ENCODE measurements at places on chromosomes 16 and 17.

DNA sequence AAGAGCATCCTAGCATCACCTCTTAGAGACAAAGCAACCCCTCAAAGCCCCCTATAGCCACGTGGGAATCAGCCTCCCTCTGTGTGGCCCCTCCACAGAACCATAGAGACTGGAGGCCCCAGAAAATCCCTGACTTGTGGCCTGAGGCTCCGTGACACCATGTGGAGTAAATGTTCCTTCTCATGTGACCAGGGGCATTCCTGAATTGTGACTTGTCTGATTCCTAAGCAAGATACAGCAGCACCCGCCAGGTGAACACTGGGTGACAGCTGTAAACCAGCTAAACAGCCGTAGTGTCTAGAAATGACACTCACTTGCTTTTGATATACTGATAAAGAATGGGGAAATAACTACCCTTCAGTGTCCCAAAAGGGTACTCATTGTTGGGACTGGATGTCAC, 79.0 kb downstream of the DYNLRB2 start:
- no peak for DNase-seq

- DNase-seq: no peak
Measured at GRCh38 chr16:66658143-66658859, 38.2 kb downstream of the CMTM4 start.

GRCh38 chr17:4631836-4632580, 9.5 kb downstream of the ALOX15 start:
- no peak for DNase-seq

- no peak for DNase-seq
Measured at GRCh38 chr16:85308611-85309540, 196.6 kb upstream of the CIBAR2 start.

GRCh38 chr16:64409783-64410210, 712.1 kb downstream of the CDH11 start:
- peak; percentile 52 for DNase-seq

- DNase-seq: no peak
Measured at GRCh38 chr17:79625706-79626105, 14.9 kb upstream of the RBFOX3 start.

- no peak for DNase-seq
Measured at GRCh38 chr16:12354296-12354833, 377.8 kb downstream of the SNX29 start.

DNA sequence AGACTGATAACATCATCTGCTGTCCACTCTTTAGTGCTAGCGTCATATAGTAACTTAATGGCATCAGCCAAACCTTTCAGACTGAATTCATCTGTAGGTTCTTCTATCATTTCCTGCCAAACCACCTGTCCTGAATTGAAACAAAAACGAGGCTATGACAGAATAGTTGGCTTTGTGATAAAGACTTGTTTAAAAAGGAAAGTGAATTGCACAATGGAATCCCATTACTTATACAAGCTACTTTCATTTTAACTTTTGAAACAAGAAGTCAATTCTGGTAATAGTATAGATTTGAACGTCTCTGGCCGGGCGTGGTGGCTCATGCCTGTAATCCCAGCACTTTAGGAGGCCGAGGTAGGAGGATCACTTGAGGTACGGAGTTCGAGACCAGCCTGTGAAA, 18.2 kb downstream of the LASP1NB start:
- no peak for DNase-seq

GRCh38 chr17:68562736-68563135, 38.4 kb downstream of the FAM20A start:
- peak; percentile 72 for DNase-seq

GRCh38 chr16:24098896-24099295, 157.2 kb upstream of the CACNG3 start:
- no peak for DNase-seq

GRCh38 chr17:66365903-66366302, 63.5 kb downstream of the PRKCA start:
- DNase-seq: no peak

DNA sequence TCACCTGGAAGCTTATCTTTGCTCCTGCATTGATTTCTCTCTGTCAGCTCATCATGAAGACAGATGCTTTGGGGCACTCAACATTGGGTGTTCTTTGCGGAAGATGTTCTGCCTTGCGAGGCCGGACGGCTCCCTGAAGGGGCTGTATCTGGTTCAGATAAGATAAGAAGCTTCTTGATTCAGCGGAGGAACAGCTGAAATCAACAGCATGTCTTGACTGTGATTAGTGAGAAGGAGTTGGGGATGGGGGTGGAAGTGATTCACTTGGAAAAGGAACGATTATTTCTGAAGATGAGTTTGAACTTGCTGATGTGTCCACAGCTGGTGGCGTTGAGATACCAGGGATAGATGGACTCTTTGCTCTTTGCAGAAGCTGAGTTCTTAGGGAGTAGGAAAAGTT, 126.9 kb upstream of the WSCD1 start:
- no peak for DNase-seq

- DNase-seq: no peak
Measured at GRCh38 chr16:61654962-61655361, 381.3 kb downstream of the CDH8 start.

- DNase-seq: no peak
Measured at GRCh38 chr16:67238806-67239470, 8.3 kb downstream of the FHOD1 start.

DNA sequence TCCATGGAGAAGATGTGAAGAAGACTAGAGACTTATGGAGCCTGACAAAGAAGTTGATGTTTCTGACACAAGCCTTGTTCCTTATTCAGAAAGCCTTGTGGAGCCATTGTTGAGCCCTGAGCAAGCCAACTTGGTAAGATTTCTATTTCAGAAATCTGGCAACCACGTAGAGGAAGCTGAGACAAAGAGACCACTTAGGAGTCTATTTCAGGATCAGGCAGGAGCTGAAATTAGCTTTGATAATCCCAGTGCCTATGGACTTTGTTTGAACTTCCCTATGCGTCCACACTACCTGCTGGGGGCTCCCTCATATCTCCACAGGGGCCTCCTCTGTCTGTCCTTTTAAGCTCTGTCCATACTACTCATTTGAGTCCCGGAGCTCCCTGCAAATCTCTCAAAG, 540.0 kb upstream of the GOT2 start:
- no peak for DNase-seq

DNA sequence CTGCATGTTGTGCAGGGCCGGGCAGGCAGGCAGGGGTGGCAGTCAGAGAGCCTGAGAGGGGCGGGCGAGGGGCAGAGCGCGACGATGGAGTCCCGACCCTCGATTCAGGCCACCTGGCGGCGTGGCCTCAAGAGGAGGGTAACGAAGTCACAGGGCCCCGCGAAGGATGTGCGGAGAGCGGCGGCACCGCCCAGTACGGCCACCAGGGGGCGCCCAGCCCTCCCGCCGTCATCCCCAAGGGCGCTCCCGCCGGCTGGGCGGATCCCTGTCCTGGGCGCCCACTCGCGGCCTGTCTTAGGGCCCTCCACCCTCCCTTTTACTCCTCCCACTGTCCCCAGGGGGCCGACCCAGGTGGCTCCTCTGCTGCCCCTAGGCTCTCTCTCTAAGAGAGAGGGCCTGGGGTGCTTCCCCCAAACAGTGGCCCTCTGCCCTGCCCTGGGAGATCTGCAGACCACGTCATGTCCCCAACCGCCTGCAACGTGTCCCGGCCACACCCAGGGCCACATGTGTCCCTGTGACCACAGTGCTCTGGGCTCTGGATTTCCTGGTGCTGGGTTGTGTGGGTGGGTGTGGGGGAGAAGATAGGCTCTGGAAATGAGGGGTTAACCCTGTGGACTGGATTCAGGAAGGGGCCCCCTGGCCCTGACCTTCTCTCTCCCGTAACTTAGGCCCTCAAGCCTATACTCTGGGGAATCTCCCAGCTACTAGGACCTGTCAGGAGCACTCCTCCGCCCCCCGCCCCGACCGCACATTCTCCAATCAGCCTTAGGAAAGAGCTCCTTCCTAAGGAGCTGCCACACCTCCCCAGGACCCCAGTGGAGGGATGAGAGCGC, 5.9 kb downstream of the DPEP2 start:
- peak; percentile 70 for DNase-seq

DNA sequence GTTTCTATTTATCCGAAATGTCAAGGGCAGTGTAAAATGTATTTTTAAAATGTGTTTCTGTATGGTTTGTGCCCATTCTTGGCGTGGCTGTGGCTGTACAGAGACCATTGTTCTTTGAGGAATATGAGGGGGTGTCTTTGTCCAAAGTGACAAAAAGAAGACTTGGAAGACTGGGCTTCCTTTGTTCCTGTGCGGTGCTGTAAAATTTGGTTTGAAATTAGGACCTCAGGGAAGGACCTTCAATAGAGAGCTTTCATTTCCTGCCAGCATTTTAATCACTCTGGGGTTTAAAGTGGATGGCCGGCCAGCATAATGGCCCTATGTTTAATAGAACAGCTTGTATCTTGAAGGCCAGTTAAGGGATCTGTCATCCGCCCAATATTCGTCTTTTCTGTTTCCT, 190.1 kb upstream of the TBX2 start:
- no peak for DNase-seq

GRCh38 chr17:75031972-75032719, 14.6 kb downstream of the ATP5PD start:
- peak; percentile 79 for DNase-seq

DNA sequence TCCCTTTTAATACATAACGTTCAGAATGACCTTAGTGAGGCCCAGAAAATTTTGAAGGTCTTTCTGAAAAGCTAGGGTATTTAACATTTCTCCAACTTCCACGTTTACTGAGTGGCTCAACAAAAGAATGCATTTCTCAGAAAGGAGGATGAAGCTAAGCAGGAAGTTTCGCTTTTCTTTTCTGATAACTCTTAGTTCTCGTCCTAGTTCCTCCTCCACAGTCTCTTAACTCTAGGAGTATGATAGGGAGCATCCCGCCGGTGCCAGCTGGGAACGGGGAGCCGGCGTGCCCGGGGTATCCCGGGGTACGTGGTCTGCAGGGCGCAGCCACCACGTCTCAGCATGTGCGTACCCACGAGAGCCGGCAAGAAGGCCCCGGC, 363 bp downstream of the KARS1 start:
- no peak for DNase-seq

DNA sequence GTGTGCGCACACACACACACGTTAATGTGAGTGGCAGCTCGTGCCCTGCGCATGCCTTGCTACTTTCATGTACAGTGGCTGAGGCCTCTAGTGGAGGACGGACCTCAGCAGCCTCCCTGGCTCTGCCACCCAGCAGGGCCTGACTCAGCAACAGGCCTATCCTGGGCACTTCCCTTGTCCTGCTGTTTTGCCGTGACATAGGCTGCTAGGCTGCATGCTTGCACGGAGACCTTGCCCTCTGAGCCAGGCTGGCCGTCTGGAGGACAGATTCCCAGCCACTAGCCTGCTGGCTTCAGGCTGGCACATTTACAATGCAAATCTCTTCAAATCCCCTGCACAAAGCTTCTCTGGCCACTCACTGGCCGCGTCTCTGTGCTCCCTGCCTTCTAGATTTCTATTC, 9.5 kb downstream of the RNF213 start:
- no peak for DNase-seq

- no peak for DNase-seq
Measured at GRCh38 chr16:79640513-79641360, 40.2 kb upstream of the MAF start.

DNA sequence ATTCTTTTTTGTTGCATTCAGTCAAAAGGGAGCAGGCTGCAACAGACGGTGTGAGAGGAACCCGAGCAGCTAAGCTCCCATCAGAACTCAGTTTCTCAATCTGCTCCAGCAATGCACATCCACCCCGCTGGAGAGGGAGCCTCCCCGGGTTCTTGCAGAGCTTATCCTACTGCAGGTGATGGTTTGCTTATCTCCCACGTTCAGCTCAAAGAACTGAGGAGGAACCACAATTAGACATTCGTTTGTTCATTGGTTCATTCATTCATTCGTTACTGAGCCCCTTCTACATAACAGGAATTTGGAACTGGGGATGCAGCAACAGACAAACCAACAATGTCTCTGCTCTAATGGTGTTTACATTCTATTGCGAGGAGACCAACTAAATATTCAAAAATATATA, 22.2 kb upstream of the ALOX15 start:
- no peak for DNase-seq

- no peak for DNase-seq
Measured at GRCh38 chr17:80025140-80025539, 10.5 kb downstream of the TBC1D16 start.

GRCh38 chr17:77666881-77667395, 291.6 kb upstream of the TNRC6C start:
- DNase-seq: no peak

GRCh38 chr17:36791150-36791941, 145.9 kb upstream of the LHX1 start:
- no peak for DNase-seq

- DNase-seq: no peak
Measured at GRCh38 chr17:31588034-31588433, 196.6 kb downstream of the RAB11FIP4 start.

- peak; percentile 14 for DNase-seq
Measured at GRCh38 chr16:72840631-72841381, 207.1 kb downstream of the ZFHX3 start.

DNA sequence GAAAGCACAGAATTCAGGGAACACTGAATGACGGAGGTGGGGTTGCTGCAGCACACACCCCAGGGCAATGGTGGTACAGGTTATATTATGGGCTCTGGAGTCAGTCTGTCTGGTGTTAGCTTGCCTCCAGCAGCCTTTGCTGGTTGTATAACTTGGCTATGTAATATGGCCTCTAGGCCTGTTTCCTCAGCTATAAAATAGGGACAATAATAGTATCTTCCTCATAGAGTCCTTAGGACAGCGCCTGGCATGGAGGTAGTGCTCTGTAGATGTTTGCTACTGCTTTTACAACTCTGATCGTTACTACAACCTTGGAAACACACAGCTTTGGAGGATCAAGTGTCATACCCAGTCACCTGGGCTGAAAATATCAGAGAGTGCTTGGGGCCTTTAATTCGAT, 31.5 kb downstream of the GTF3C1 start:
- DNase-seq: no peak

DNA sequence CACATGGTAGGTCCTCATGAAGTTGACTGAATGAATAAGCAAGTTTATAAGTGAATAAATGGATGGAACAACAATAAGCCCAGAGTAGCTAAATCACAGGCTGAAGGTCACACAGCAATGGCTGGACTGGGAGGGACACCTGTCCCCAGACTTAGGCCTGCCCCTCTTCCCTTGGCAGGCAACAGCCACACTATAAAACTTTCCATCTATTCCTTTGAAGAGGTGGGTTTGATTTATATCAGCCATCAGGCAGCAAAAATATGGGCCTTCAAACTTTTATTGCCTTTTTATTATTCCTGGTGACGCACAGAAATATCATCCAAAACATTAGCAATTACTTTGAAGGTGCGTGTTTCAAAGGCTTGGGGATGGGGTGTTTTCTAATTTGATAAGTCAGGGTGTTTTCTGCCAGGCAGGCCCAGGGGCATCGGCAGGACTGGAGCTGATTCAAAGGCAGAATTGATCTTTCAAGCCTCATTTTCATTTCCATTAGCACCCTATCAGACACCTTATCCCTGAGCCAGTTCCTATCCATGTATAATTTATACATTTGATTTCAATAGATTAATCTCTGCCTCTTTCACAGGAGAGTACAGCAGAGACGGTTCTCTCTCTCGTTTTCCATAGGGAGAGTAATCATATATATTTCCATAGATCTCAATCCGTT, 67.2 kb upstream of the LYRM9 start:
- DNase-seq: no peak

DNA sequence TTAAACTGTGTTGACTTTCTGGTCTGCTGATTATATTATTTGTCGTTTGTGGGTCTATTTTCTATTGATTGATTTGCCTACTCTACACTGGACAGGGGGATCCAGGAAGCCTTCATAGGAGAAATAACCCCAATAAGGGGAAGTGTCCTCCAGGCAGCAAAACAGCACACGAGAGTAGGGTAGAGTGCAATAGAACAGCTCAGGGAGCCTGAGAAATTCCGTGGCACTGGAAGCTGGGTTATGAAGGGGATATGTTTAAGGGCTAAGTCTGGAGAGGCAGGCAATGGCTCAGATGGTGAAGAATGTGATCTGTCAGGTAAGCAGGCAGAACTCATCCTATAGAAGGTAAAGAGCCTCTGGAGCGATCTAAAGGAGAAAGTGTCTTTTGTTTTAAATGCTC, 20.9 kb downstream of the GP2 start:
- DNase-seq: no peak

All from fibroblast of gingiva (primary cell).